GOT3 (cell line): ENCODE measurements at places on chromosomes 5 and 9.

GRCh38 chr5:138948471-138949222 is 73.5 kb upstream of the LRRTM2 start:
- no peak for DNase-seq

DNA sequence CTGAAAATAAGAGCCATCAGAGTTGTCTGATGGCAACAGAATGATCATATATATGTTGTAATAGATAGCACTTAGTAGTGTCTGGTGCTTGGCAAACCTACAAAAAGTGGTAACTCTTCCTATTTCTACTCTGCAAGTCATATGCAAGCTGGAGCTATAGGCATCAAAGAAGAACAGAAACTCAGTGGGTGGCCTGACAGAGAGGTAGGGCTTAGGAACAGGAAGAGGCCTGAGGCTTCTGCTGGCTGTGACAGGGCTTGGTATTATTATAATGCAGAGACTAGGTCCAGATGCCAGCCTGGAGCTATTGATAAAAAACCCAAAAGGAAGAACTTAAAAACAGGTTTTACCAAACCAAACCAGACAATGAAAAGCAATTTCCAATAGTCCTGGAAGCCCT is 4.4 kb upstream of the DIAPH1 start:
- no peak for DNase-seq

GRCh38 chr5:169796731-169797130 is 159.7 kb downstream of the DOCK2 start:
- DNase-seq: no peak

GRCh38 chr5:102901424-102902134 is 146.5 kb downstream of the PAM start:
- no peak for DNase-seq

DNA sequence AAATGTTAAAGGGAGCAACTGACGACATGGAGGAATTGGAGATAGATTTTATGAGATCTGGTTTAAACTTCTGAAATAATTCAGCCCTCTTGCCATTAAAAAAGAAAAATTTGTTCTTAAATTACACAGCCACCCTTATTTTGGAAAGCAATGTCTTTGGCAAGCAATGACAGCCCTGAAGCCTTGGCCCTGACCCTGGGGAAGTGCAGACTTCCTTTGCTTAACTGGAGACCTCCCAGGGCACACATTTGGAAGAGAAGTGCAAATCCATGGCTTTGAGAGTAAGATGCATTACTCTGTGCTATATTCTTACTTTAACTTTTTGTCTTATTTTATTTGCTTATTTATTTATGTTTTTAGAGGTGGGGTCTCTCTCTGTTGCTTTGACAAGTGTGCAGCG is 22.0 kb downstream of the RXFP3 start:
- no peak for DNase-seq

DNA sequence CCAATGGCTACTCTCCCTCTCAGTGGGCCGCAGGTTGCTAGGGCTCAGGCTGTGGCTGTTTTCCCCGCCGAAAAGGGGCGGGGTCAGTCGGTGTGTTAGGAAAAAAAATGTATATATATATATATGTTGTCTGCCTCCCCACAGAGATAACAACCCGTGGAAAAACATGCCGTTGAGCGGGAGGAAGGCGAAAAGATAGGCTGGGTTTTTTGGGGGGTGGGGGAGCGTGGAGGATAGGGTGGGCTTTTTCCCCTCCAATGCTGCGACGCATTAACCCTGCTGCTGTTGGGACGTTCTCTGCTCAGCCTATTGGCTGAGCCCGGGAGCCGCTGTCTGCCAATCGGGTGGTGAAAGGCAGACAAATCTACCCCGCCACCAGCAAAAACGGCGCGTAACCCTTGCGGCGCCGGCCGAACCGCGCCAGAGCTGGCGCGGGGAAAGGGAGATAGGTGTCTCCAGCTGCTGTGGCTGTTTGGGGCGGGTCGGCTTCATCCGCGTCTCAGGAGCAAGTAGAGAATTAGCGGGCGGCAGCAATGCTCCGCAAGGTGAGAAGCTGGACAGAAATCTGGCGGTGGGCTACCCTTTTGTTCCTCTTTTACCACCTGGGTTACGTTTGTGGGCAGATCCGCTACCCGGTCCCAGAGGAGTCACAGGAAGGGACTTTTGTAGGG is at the start of gene PCDHGC4:
PCDHGC4 (plus strand) TSS at position 390 of the 671 bp plus-strand sequence; CDS start at position 534, 144 bp downstream.
- DNase-seq: no peak

- no peak for DNase-seq
Observed at GRCh38 chr5:150562832-150563231, 54.9 kb downstream of the NDST1 start.

DNA sequence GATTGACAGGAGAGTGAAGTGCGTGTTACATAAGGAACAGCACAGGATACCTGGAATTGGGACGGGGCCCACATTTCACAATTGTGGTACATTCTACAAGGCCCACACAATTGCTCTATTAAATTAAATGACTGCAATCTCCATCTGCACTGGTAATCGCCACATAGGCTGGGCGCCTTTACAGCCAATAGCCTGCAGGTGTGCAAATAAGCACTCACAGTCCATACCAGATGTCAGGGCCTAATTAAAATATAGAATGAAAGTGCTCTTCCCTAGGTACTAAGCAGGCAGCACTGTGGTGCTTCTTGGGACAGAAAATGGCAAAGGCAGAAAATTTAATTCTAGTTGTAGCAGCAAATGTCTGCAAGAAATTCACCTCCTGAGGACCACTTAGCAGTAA is 82.7 kb downstream of the ATP10B start:
- no peak for DNase-seq

GRCh38 chr9:19682397-19682796 is 106.4 kb downstream of the SLC24A2 start:
- DNase-seq: no peak

- no peak for DNase-seq
Observed at GRCh38 chr5:1748271-1748670, 51.4 kb downstream of the MRPL36 start.

DNA sequence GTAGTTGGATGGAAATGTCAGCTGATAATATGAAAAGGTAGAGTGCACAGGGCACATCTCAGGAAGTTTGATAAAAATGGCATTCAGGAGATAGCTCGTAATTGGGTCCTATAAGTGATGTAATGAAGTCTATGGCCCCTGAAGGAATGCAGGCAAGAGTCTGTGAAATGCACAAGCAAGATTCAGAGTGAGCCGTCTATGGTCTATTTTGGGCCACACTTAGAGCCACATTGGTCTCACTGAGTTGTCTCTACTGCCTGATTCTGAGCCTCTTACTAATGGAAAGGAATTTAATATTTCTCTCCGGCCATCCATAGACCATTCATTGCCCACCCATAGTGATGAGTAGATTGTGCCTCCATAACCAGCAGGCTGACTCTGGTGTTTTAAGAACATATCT is 111.3 kb upstream of the KCNN2 start:
- no peak for DNase-seq

- DNase-seq: no peak
Observed at GRCh38 chr5:81856948-81857928, 106.3 kb upstream of the SSBP2 start.

GRCh38 chr5:41935544-41935943 is 10.5 kb downstream of the FBXO4 start:
- DNase-seq: no peak
